Right cardiac atrium (tissue), 5 donors: ENCODE measurements at places on chromosomes 1 and 21. TPM values are rescaled to one million over a fixed set of nuclear protein-coding genes. Genes with fewer than 3 reads are reported as not detected.
A peak's percentile ranks its signal among the peaks of the same experiment; 100 is the strongest.

GRCh38 chr1:167564612-167565270, 11.2 kb upstream of the CREG1 start:
- no peak for DNase-seq

GRCh38 chr1:195462646-195463045, 1145.6 kb downstream of the KCNT2 start:
- DNase-seq: no peak

GRCh38 chr21:46661211-46661625, 25.7 kb downstream of the PRMT2 start:
- DNase-seq: peak; percentile 89

GRCh38 chr21:43984905-43985689, 27.0 kb upstream of the TRAPPC10 start:
- no peak for DNase-seq

DNA sequence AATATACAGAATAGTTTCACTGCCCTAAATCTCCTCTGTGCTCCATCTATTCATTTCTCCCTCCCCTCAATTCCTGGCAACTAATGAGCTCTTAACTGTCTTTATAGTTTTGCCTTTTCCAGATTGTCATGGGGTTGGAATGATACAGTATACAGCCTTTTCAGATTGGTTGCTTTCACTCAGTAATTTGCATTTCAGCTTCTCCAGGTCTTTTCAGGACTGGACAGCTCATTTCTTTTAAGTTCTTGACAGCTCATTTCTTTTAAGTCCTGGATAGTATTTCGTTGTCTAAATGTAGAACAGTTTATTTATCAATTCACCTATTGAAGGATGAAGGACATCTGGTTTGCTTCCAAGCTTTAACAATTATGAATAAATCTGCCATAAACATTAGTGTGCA, 22.6 kb downstream of the KRTAP21-3 start:
- DNase-seq: no peak

DNA sequence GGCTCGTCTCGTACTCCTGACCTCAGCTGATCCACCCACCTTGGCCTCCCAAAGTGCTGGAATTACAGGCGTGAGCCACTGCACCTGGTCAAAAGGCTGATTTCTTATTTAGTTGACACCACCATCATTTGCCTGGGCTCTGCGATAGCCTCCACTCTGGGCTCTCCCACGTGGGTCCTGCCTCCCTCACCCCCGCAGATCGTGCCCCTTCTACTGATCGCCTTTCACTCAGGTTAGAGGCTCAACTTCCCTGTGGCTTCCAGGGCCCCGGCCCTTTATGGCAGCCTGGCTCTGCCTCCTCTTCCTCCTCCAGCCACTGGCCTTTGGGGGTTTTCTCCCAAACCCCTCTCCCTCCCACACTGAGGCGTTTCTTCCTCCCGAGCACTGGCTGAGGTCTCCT, 2.5 kb upstream of the MFAP2 start:
- DNase-seq: no peak

DNA sequence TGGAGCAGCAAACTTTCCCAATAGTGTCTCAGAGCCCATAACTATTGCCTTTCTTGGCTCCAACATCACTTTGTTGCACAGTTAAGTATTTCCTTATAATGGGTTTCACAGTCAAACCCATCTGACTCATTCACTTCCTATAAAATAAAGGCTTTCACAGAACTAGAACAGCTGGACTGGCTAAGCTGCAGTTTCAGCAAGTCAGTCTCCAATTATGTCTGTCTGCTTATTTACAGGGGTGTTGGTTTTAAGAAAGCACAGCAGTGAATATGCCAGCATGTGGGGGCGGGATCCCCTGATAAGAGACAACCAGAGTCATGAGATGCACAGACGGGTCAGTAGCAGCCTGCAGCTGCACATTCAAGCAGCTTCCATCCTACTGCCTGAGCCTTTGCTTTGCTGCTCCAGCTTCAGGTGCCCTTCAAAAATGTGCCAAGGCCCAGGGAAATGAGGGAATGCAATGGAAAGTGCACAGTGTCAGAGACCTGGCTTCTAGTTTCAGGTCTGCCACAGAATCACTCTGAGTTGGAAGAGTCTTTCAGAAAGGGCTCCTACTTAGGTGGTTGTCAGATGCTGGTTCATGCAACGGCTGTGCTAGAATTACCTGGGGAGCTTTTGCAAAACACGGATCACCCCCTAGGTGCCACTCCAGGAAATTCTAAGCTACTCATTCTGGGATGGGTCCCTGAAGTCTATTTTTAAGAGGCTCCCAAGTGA, 24.8 kb downstream of the RNF19B start:
- DNase-seq: peak; percentile 77

- DNase-seq: no peak
Measured at GRCh38 chr1:189434461-189434860, 1043.2 kb downstream of the BRINP3 start.

DNA sequence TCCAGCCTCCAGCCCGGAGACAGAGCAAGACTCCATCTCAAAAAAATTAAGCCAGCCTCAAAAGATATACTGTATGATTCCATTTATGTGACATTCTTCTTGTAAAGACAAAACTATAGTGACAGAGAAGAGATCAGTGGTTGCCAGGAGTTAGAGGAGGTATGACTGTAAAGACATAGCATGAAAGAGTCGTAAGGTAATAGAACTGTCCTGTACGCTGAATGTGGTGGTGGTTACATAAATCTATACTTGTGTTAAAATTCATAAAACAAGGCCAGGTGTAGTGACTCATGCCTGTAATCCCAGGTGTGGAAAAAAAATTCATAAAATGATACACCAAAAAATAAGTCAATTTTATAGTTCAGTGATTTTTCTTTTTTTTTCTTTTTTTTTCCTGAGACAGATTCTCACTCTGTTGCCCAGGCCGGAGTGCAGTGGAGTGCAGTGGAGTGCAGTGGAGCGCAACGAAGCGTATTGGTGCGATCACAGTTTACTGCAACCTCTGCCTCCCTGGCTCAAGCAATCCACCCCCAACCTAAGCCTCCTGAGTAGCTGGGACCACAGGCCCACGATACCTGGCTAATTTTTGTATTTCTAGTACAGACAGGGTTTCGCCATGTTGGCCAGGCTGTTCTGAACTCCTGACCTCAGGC, 84.9 kb upstream of the CXADR start:
- no peak for DNase-seq

- DNase-seq: peak; percentile 27
Measured at GRCh38 chr21:45897191-45898027, 84.2 kb upstream of the COL6A1 start.

GRCh38 chr21:25735646-25736597, 1.1 kb downstream of the GABPA start:
- DNase-seq: peak; percentile 95

DNA sequence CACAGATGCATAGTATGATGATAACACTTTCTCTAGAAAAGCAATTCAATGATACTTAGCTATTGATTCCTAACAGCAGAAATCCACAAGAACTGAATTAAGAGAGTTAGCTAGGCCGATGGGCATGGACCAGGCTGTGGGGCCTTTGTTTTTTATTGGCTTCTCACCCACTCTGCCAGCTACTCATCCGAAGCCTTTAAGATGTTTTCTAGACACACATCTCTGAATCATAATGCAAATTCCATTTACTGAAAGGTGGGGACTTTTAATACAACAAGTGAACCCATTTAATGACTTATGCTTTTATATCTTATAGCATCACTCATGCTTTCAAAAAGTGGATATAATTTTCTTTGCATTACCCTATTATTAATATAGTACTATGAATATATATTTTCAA, 170.2 kb downstream of the RUNX1 start:
- DNase-seq: no peak

GRCh38 chr1:29556657-29557056, 320.3 kb downstream of the PTPRU start:
- DNase-seq: no peak

DNA sequence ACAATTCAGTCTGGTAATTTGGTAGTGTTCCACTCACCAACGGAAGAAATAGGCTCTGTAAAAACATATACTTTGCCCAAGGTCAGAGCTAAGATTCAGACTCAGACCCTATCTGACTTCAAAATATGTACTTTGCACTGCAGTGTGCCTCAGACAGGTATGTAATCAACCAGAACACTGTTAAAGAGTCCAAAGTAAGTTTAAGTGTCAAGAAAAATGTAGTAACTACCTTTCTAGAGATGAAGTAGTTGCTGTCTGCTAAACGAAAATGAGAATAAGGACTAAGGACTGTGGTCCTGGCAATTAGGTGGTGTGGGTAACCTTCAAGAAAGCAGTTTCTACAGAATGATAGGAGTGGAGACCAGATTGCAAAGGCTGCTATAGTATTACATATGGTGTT, 61.1 kb downstream of the RPAP2 start:
- DNase-seq: no peak

GRCh38 chr1:58815686-58816071, 31.8 kb upstream of the JUN start:
- no peak for DNase-seq

DNA sequence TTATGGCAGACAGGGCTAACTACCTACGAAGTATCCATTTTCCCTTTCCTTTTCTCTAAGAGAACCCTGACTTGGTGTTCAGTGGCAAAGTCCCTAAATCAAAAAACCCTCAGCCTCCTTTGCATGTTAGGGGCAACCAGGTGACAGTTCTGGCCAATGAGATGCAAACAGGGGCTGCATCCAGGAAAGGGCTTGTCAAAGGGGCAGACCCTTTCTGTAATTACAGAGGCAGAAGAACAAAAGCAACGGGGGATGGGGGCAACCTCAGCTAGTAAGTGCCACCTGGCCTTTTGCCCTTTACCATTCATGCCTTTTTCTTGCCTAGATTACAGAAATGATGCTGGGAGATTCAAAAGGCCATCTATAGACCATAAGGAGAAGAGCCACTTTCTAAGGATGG, 34.4 kb downstream of the GLUL start:
- DNase-seq: no peak

GRCh38 chr1:27658951-27659496, 13.0 kb downstream of the IFI6 start:
- no peak for DNase-seq

- DNase-seq: no peak
Measured at GRCh38 chr1:21825393-21825792, 13.3 kb downstream of the LDLRAD2 start.

- DNase-seq: no peak
Measured at GRCh38 chr1:37883671-37884070, 24.3 kb upstream of the MTF1 start.

DNA sequence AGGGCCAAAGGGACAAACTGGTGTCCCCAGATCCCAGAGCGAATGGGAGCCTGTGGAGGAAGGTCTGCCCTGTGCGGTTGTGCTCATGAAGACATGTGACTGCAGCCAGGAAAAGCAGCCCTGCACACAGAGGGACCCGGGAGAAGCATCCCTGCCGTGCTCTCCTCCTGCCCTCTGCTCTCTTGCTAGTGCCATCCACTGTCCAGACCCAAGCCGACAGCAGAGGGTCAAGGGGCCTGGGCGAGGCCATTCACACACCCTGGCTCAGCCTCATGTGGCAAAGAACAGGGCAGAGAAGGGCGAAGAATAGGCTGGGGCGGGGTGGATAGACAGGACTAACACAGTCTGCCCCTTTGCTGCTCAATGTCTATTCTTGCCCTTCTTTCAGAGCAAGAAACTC, 17.4 kb downstream of the DMRTB1 start:
- DNase-seq: no peak

DNA sequence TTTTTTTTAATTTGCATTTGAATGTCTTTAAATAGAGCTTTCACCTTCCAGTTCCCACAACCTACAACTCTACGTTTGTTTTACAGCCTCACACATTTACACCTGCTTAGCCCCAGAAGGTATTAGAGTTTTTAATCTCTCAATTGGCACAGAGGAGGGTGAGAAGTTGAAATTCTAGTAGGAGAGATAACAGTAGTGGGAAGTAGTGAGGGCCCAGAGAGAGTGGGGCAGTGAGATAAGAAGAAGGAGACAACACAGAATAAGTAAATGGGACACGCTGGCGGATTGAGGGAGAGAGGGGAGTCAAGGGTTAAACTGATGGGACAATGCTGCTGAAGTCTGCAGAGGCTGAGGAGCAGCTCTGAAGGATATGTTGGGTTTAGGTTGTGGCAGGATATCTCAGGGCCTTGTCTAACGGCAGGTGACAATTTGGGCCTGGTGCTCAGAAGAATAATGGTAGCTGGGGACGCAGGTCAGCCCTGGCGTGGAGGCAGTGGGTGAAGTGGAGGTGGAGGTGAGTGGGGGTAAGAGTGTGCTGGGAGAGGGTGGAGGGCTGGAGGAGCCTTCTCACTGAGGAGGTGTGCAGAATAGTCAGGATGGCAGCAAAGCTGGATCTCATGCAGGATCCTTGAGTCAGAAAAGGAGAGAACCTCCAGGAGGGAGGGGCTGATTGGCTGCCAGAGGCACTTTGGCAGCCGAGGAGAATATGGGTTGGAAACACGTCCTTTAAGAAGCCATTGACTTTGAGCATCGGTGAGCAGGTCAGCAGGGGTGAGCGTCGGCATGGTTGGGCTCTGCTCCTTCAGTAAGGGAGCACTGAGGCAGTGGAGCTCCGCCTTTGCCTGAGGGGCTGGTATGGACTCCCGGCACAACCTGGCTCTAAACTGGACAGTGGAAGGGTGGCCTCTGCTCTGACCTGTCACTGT, 72.9 kb downstream of the SYT6 start:
- DNase-seq: peak; percentile 40

GRCh38 chr1:194469282-194469681, 1282.9 kb upstream of the B3GALT2 start:
- no peak for DNase-seq

DNA sequence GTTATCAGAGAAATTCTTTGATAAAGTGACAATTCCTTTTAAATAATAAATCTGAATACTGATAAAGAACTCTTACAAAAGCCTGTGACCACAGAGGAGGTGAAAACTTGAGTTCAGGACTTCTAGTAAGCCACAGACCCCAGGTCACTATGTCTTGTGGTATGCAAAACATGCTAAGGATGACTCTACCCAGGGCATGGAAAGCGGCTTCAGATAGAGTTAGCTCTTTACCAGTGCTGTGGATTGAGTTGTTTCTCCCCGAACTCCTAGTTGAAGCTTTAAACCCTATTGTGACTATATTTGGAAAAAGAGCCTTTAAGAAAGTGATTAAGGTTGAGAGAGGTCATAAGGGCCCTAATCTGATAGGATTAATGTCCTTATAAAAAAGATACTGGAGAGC, 42.3 kb downstream of the HLX start:
- DNase-seq: no peak

GRCh38 chr1:85047144-85047471, 1.2 kb downstream of the MCOLN3 start:
- no peak for DNase-seq

- DNase-seq: no peak
Measured at GRCh38 chr1:229759586-229759985, 133.5 kb downstream of the URB2 start.

Gene FCMR
- 1.8 TPM for total RNA-seq

Gene SYCP1
- not detected for total RNA-seq

Gene CD48
- 0.96 TPM for total RNA-seq

Gene MAP1LC3C
- total RNA-seq: 0.37 TPM

Gene YARS1
- total RNA-seq: 54.7 TPM

Gene SLAMF6
- 0.34 TPM for total RNA-seq

Gene UBE2U
- not detected for total RNA-seq

Gene PRKAA2
- 72.1 TPM for total RNA-seq

Gene OR2M2
- not detected for total RNA-seq

Gene CR2
- total RNA-seq: not detected

Gene PADI2
- total RNA-seq: 0.68 TPM

Gene FAM163A
- 0.09 TPM for total RNA-seq

Gene ANGPTL1
- total RNA-seq: 22.6 TPM

Gene OR2AK2
- not detected for total RNA-seq

Gene PERM1
- 44.4 TPM for total RNA-seq

Gene ACTRT2
- not detected for total RNA-seq

Gene GPR52
- 3.1 TPM for total RNA-seq

Gene C1QB
- total RNA-seq: 244 TPM

Gene DHX9
- 70.3 TPM for total RNA-seq

Gene SYTL1
- 2.3 TPM for total RNA-seq

Gene HHIPL2
- total RNA-seq: 0.53 TPM

Gene FGR
- 4.9 TPM for total RNA-seq
